Muscle of arm (tissue), 14 donors: ENCODE measurements at places on chromosomes 4 and X. TPM values are rescaled to one million over a fixed set of nuclear protein-coding genes. Genes with fewer than 3 reads are reported as not detected.

GRCh38 chr4:99687120-99687519 is 29.5 kb upstream of the C4orf54 start:
- DNase-seq, result peak; percentile 66

GRCh38 chrX:12309744-12310076 is 171.4 kb downstream of the FRMPD4 start:
- DNase-seq, result no peak

- peak; percentile 81 for DNase-seq
Observed at GRCh38 chr4:89024051-89024675, 32.8 kb downstream of the FAM13A start.

DNA sequence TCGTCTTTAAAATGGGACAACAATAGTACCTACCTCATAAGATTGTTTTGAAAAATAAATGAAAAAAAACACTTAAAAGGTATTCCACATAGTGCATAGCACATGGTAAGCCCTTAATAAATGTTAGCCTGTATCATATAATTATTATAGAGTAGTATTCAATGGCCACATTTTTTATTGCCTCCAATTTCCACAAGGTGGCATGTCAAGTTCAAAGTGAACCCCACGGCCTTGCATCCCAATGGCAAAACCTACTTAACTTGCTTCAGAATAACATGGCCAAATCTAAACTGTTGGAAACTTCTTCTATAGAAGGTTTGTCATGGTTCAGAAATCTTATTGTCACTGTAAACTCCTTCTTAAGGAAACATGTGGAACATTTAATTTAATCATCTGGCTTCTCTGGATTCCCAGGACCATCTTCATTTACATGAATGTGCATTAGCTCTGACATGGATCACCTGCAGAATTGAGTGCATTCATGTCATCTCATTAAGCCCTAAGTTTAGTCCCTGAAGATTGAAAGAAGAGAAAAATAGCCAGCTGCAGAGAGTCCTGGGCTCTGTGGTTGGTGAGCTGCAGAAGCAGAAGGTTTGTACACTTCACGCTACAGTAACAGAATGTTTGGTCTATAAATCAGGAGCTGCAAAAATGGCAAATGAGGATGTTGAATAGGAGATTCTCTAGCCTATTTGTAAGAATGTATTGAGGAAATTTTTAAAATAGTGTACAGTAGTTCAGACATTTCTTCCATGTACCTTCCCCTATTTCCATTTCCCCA is 61.0 kb downstream of the ANXA3 start:
- DNase-seq, result peak; percentile 57

GRCh38 chrX:98523026-98523425 is 1639.3 kb downstream of the RPA4 start:
- DNase-seq, result no peak

DNA sequence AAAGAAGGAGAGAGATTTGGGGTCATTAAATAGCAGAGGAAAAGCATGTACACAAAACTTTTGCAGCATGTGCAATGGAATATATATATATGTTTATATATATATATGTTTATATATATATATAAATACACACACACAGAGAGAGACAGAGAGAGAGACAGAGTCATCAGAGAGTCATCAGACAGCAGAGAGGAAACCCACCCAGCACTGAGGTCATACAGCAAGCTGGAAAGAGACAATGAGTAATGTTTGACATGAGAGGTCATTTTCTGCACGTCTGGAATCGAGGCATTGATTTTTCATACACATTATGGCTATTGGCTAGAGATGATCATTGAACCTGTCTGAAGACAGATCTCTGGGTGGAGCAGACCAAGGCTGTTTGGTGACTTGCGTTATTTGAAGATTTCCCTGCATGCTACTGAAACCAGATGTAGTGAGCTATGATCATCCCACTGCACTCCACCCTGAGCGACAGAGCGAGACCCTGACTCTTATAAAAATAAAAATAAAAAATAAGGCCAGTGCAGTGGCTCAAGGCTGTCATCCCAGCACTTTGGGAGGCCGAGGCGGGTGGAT is 48.8 kb upstream of the SHOX start:
- no peak for DNase-seq

DNA sequence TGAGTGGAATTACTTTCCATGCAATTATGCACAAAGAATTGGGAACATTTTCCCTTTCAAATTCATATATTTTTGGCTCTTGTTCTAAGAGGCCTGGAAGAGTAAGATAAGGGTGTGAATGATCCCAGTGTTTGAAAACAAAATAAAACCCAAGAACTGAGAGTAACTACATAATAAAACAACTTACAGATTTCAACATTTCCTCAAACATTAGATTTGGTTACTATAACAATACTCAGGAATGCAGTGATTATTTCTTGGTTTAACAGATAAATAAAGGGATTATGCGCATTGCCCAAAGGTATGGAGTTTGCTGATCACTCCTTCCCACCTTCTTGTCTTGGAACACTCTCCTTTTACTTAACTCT is 292.5 kb downstream of the CAMK2D start:
- DNase-seq, result no peak

- DNase-seq, result peak; percentile 31
Observed at GRCh38 chr4:152628128-152628527, 51.7 kb downstream of the TMEM154 start.

- DNase-seq, result no peak
Observed at GRCh38 chrX:79506001-79506400, 138.9 kb upstream of the ITM2A start.

GRCh38 chrX:20038966-20039365 is 48.1 kb upstream of the BCLAF3 start:
- no peak for DNase-seq

DNA sequence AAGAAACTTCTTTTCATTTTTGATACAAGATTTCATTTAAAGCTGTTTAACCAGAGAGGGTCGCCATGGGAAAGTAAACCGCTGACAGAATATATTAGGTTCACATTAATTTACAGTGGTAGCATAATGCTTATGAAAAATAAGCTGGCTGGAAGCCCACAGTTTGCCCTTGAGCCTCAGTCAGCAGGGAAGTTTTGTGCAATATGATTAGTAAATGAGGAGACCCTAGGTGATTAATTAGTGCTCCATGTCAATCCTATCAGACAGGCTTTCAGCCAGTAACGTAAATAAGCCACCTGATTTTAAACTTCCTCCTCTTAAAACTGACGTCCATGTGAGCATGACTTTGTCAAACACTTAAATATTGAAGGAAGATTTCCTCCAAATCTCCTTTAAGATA is 134.2 kb downstream of the TSPAN5 start:
- DNase-seq, result no peak

DNA sequence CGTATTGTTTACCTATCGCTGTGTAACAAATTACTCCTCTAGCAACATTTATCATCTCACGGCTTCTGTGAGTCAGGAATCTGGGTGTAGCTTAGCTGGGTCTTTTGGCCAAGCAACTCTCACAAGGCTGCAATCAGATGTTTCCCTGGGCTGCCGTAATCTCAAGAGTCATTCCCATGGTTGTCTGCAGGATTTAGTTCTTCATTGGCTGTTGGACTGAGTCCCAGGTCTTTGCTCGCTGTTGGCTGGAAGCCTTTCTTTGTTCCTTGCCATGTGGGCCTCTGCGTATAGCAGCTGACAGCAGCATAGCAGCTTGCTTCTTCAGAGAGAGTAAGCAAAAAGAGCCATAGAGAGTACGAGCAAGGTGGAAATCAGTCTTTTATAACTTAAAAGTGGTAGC is 16.8 kb downstream of the POLR2B start:
- DNase-seq, result peak; percentile 73

DNA sequence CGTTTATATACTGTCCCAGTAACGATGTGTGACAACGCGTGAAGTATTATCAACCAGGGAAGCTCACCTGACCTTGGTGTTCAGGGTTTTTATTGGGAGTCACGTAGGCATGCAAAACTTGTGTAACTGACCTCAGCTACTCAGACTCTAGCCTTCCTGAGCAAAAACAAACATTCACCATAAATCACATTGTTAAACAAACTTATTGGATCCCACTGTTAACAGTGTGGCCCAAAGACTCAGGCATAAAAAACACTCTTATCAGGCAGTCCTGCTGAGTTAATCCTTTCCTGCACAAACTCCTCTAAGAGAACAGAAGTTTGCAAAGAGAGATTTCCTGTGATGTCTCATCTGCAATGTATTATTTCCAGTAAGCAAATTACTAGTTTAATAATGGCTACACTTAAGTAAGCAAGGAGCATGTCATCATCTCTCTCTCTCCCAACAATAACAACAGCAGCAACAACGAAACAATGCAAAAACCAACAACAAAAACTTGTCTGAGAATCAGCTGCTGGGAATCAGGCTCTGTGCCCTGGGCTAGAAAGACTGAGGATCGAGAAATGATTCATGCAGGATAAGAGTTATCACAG is 12.0 kb downstream of the GAGE1 start:
- DNase-seq, result no peak

DNA sequence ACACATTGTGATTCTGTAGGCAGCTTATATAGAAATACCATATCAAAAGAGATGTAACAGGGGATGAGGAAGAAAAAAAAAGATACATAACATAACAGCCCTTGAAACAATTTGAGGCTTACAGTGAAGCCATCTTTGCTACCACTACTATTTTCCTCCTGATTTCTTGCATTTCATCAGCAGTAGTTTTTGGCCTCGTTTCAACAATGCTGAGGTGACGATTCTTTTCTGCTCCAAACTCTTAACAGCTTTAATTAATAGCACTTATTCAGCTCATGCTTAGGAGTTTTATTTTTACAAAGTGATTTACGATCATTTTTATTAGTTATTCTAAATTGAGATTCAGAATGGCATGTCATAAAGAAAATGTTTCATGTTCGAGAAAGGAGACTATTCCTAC is 163.2 kb downstream of the DCK start:
- no peak for DNase-seq

DNA sequence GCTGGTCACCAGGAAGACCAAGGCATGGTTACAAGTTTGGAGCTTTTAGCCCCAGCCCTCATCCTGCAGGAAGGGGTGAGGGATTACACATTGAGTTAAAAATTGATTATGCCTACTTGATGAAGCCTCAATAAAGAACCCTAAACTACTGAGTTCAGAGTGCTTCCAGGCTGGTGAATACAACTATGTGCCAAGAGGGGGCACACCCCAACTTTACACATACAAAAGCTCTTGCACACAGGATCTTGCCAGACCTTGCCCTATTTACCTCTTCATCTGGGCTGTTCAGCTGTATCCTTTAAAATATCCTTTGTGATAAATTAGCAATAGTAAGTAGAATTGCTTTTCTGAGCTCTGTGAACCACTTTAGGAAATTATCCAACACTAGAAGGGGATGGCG is 489.3 kb downstream of the INPP4B start:
- no peak for DNase-seq

- DNase-seq, result no peak
Observed at GRCh38 chr4:183405303-183405702, 39.1 kb upstream of the CDKN2AIP start.

DNA sequence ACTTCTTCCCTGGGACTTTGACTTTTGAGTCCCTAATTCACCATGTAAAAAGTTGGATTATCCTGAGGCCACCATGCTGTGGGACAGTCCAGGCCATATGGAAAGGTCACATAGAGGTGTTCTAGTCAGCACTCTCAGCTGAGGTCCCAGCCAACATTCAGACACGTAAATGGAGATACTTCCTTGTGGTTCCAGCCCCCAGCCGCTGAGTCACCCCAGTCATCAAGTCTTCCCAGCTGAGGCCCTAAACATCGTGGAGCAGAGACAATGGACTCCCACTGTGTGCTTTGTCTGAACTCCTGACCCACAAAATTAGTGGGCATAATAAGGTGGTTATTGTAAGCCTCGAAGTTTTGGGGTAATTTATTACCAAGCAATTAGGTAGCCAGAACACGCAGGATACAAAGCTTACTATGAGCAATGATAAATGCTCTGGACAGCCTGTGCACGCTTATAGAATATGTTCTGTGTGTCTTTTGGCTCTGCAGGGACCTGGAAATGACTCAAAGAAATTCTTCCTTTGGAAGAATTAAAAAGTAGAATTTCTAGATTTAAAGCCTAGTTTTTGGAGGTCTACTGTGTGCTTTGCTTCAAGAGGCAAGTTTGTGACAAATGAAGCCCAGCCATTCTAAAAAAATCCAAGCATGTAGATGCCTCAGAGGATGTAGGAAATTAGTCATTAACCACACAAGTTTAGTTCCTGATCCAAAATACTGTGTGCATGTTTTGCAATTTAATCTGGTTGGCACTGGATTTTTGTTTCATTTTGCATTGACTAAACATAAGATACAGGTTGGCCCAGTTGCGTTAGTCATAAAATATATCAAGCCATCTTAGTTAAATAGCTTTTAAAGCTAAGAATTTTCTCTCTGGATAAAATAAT is 33.2 kb upstream of the SLC9A7 start:
- no peak for DNase-seq

DNA sequence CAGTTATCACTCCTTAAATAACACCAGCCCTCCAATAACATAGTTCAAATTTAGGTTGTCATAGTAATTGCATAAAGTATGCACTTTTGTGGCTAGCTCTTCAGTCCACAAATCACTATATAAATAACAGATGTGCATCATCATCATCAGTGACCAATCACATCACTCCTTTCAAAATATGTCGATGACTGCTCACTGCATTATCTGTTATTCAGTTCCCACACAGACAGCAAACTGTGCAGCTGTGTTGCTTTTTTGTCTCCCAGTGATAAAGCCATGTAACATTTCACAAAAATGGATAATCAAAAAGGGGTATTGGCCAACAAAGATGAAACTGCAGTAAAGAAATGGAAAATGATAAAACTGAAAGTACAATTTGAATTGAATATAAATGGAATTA is 205.4 kb downstream of the DCLK2 start:
- DNase-seq, result peak; percentile 20

DNA sequence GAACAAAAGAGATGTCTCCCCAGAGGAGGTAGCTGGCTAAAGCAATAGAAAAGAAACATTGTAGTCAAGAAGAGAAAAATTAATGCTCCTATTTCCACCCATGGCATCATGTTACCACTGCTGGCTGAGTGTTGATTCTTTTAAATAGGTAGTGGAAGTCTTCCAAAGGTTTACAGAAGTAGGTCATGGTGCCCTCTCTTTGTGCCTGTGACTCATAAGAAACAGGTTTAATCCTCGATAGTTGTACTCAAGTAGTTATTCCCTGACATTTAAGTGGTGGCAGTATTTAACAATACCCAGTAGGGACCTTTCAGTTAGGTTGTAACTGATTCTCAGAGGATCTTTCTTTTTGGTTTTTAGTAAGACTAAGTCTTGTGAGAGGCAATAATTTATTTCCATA is 247.8 kb downstream of the TEX13A start:
- DNase-seq, result no peak

DNA sequence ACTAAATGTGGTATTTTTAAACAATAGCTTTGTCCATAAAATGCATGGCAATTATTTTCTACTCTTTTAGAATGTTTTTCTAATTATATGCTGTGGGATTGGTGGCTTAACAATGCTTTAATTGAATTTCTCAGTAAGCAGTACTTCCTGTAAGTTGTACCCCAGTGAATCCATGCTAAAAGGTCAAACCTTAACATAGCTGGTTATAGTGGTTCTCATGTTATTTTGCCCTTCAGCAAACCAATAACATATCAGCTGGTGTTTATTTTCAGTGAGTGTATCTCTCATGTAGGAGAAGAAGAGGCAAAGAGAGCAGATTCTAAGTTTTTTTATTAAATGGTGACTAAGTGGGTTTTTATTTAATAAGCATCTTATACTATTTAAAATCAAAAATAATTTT is 41.5 kb downstream of the BTC start:
- no peak for DNase-seq

- no peak for DNase-seq
Observed at GRCh38 chr4:76725039-76725438, 172.9 kb downstream of the SOWAHB start.

The DUX4 gene
- not detected for polyA plus RNA-seq

The STOX2 gene
- 12.6 TPM for polyA plus RNA-seq

The SCML2 gene
- polyA plus RNA-seq, result 9.1 TPM

The DGKK gene
- not detected for polyA plus RNA-seq

The NDP gene
- polyA plus RNA-seq, result 3.0 TPM

The CT45A2 gene
- polyA plus RNA-seq, result not detected

The CAPN6 gene
- polyA plus RNA-seq, result 320 TPM
